A549 treated with Hydrocortisone at 1 μM for 4 hours (cell line): ENCODE measurements at places on chromosomes 12 and 14. TPM values are rescaled to one million over a fixed set of nuclear protein-coding genes. Genes with fewer than 3 reads are reported as not detected.

CATSPERB gene
- total RNA-seq = not detected in 5 replicates

GZMB gene
- total RNA-seq = not detected in 5 replicates

KRT85 gene
- total RNA-seq = 0.05 TPM in 1 of 5 replicates, not detected in the others

LGR5 gene
- 0.02 TPM in 1 of 5 replicates, not detected in the others for total RNA-seq

SIX1 gene
- total RNA-seq = 5.3 to 7.5 TPM (median 7.1 TPM) in 5 replicates

MAPK1IP1L gene
- total RNA-seq = 91.3 to 108 TPM (median 103 TPM) in 5 replicates

GALNT4 gene
- 10.6 to 19.4 TPM (median 14.9 TPM) in 5 replicates for total RNA-seq

DHRS7 gene
- total RNA-seq = 77.2 to 89.7 TPM (median 80.8 TPM) in 5 replicates

AMIGO2 gene
- total RNA-seq = 49.8 to 91.4 TPM (median 75.9 TPM) in 5 replicates

LMNTD1 gene
- total RNA-seq = not detected in 5 replicates

RNFT2 gene
- total RNA-seq = 1.9 to 3.5 TPM (median 2.5 TPM) in 5 replicates

BDKRB1 gene
- 0.18 to 0.53 TPM (median 0.48 TPM) in 5 replicates for total RNA-seq

EIF2S3B gene
- 0.43 to 0.97 TPM (median 0.52 TPM) in 5 replicates for total RNA-seq

KCNH5 gene
- total RNA-seq = 0.01 to 0.05 TPM (median 0.02 TPM) in 3 of 5 replicates, not detected in the others

BATF gene
- 0.10 TPM in 1 of 5 replicates, not detected in the others for total RNA-seq

PARP2 gene
- 17.3 to 24.3 TPM (median 18.7 TPM) in 5 replicates for total RNA-seq

OTOGL gene
- not detected in 5 replicates for total RNA-seq

TAS2R7 gene
- not detected in 5 replicates for total RNA-seq

WSCD2 gene
- total RNA-seq = not detected in 5 replicates

TESPA1 gene
- total RNA-seq = not detected in 5 replicates

EFS gene
- not detected in 5 replicates for total RNA-seq

SERPINA3 gene
- 11.8 to 16.1 TPM (median 13.4 TPM) in 5 replicates for total RNA-seq

SOAT2 gene
- 0.10 to 0.37 TPM (median 0.26 TPM) in 5 replicates for total RNA-seq

SYNDIG1L gene
- total RNA-seq = not detected in 5 replicates

DPY19L2 gene
- 1.5 to 2.8 TPM (median 1.9 TPM) in 5 replicates for total RNA-seq

DHRS2 gene
- total RNA-seq = 5.5 to 7.8 TPM (median 6.3 TPM) in 5 replicates

DIO2 gene
- total RNA-seq = 1.6 to 2.7 TPM (median 2.1 TPM) in 5 replicates

RIPK3 gene
- total RNA-seq = not detected in 5 replicates

NKX2-1 gene
- 0.05 to 0.10 TPM in 2 of 5 replicates, not detected in the others for total RNA-seq

RAB5B gene
- 26.1 to 35.8 TPM (median 33.9 TPM) in 5 replicates for total RNA-seq

MYF6 gene
- total RNA-seq = not detected in 5 replicates

SLC25A47 gene
- total RNA-seq = not detected in 5 replicates

EXOC3L4 gene
- 1.0 to 2.8 TPM (median 1.7 TPM) in 5 replicates for total RNA-seq

CMKLR1 gene
- total RNA-seq = 0.01 to 0.21 TPM (median 0.05 TPM) in 4 of 5 replicates, not detected in the other

AQP2 gene
- not detected in 5 replicates for total RNA-seq

CD163 gene
- total RNA-seq = 0.03 to 0.05 TPM (median 0.03 TPM) in 3 of 5 replicates, not detected in the others

FOXG1 gene
- total RNA-seq = 0.13 to 0.22 TPM (median 0.18 TPM) in 5 replicates

TMEM253 gene
- 0.35 to 1.0 TPM (median 0.81 TPM) in 5 replicates for total RNA-seq

SYT1 gene
- total RNA-seq = 4.1 to 7.0 TPM (median 5.3 TPM) in 5 replicates

MAX gene
- total RNA-seq = 52.2 to 72.1 TPM (median 54.5 TPM) in 5 replicates

CCDC197 gene
- not detected in 5 replicates for total RNA-seq

FBXO34 gene
- 12.2 to 18.9 TPM (median 14.2 TPM) in 5 replicates for total RNA-seq

CPSF6 gene
- total RNA-seq = 52.5 to 73.6 TPM (median 55.6 TPM) in 5 replicates
